ENCODE measurements at places on chromosomes 12 and 14.

GRCh38 chr12:20475542-20475941, 107.2 kb downstream of the PDE3A start:
- DNase-seq, result no peak

- DNase-seq, result no peak
Measured at GRCh38 chr14:98227000-98227726, 1044.8 kb downstream of the BCL11B start.

DNA sequence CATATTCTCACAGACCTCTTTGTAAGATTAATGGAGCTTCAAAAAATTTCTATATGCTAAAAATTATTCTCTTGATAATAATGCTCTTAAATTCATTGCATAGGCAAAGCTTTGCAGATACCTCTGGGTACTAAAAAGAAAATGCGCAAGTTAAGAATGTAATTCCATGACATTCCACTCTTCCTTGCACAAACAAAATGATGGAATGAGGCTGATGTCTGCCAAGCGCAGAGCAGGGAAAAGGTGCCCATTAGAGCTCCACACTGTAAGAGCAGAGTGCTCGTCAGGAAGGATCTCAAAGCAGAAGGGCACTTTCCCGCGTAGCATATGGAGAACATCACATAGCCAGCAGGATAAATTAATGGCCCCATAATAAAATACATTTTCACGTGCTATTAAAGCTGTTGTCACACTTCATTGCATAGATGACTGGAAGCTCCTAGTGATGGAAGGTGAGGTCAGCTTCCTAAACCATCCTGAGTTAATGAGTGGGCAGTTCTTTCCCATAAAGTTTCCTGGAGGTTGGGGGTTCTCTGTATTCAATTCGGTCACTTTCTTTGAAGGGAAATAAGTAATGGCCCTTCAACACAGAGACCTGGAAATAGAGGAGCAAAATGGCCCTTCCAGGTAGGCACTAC, 1058.9 kb downstream of the GALC start:
- DNase-seq, result no peak

DNA sequence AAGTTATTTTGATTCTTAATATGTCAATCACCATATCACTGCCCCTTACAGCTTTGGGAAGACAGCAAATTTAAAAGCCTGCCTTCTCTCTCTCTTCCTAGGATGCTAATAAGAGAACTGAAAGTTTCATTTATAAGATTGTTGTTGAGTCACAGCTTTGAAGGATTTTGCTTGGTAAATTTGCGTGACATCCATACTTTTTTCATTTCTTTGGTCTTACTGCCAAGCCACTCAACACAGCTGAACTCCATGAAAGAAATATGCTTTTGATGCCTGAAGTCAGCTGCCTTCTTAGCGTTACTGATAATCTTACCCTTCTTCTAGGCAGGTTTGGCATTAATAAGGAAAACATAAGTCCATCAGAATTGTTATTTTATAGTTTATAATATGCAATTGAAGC, 155.0 kb downstream of the CRADD start:
- no peak for DNase-seq

DNA sequence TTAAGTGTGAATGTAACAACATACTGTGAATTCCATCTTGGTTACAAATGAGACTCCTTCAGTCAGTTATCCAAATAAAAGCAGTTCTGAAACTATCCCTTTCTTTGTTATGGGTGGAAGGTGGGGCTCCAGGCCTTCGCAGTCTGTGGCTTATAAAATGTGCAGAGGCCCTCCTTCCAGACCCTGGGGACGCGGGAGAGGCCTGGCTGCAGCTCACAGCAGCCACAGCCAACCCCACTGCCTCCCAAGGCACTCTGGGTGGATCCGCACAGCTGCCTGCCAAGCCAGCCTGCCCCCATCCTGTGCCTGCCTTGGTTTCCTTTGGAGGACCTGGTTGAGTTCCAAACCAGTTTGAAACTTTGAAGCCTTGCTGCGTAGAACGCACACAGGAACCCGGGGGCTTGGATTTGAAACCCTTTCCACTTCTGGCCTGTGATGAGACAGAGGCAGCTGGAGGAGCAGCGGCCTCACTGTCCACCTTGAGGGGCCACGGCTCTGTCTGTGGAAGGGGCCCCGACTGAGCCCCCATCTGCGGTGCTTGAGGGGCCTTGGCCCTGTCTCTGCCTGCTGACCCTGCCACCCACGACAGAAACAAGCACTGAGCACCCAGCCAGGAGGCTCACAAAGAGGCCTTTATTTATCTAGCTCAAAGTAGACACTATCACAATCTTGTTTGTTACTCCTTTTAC, 30.4 kb downstream of the CCNK start:
- no peak for DNase-seq

GRCh38 chr12:122983789-122984515, 3.5 kb downstream of the ARL6IP4 start:
- no peak for DNase-seq

DNA sequence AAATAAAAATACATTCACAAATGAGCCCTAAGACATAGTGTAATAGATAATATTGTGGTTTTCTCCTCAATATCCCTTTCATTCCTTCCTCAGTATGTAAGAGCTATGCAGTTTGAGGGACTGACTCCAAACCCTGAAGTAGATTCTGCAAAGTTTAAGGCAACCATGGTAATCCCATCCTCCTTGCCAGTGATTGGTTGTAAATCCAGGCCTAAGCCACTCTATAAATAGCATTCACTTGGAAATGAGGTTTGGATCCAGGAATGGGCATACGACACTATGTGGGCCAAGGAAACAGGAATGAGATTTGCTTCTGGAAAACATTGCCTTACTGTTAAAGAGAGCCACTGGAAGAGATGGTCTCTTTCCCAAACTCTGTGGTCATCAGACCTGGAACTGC, 468.7 kb upstream of the SOX5 start:
- no peak for DNase-seq

DNA sequence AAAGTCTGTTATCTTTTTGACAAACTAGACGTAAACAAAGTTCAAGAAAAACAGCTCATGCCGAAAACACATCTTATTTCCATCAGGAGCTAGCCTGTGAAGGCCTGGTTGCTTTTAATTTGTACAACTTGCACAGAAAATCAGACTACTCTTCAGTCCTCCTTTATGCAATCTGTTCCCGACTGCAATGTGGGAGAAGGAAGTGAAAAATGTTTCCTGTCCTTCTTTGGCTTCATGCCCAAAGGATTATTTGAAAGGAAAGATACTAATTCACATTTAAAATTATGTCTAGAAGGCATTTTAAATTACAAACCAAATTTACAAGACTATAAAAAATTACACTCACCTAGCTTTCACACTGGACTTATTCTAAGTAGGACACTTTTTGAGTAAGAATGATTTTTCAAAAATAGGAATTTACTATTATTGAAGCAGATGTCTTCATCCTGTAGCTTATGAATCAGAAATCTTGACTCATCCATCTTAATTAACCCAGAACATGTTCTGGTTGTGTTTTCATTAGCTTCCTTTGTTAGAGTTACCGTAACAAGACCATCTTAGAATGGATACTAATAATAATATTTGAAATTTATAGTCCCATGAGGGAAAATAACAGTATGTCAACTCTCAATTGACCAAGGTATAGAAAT, 272.6 kb downstream of the PRKD1 start:
- no peak for DNase-seq

- no peak for DNase-seq
Measured at GRCh38 chr12:75170640-75171185, 38.9 kb downstream of the KCNC2 start.

DNA sequence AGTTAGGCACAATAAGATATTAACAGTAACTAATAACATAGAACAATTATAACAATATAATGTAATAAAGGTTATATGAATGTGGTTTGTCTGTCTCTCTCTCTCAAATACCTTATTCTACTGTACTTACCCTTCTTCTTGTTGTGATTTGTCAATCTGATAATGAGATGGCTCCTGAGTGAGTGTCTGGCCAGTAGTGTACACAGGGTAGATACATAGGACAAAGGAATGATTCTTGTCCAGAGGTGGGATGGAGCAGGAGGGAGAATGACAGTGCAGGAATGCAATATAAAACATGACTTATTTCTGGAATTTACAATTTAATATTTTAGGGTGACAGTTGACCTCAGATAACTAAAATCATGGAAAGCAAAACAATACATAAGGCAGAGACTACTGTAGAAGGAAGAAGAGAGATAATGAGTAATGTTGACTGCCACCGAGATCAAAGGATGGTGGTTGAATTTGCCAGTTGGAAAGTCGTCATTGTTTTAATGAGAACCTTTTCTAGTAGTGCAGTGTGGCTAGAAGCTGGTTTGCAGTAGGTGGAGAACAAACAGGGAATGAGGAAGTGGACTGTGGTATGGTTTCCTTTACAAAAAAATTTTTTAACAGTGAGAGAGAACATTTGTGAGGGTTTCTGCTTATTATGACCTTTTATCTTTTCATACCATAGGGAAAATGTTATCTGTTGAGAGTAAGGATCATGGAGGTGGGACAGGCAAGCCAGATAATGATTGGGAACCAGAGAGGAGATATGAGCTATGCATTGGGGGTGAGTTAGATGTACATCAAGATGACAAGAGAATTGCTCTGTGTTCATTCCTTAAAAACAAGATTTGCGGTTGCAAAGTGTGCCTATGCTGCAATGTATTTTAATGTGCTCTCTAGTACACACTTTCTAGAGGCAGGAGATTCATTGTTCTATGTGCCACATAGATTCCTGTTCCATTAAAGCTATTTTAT, 458.3 kb downstream of the BTG1 start:
- DNase-seq, result no peak

DNA sequence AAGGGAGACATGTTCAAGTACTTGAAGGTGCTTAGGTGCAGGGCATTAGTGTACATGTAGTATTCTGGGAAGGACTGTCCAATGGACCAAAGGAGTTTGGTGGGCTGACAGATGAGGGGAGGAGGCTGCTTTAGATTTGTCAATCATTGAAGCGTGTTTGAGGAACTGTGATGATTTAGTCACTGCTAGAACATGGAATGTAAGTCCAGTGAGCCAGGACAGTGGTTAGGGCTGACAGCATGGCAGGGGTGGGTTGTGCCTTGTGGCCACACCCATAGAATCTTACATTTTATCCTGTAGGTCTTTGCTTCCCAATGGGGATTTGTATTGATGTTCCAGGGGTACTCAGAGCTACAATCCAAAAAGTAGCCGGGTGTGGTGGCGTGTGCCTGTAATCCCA, 24.6 kb downstream of the DIP2B start:
- no peak for DNase-seq

DNA sequence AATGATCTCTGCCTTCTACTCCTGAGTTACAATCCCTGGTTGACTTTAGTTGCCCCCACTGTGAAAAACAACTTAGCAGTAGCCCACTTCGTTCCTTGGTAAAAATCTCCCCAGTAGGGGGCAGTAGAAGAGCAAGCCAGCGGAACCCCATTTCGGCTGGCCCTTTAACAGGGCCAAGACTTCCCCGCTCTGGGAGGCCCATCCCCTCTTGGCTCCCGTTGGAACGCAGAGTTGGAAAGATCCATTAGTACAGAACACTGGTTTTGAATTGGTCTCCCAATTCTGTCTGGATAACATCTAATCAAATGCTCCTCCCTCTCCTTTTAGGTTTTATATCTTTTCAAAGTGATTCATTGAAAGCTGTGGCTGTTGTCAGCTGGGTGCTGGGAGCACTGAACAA, 1133.3 kb downstream of the BCL11B start:
- DNase-seq, result peak; percentile 68

GRCh38 chr12:12521044-12521485, 41.6 kb downstream of the DUSP16 start:
- no peak for DNase-seq

DNA sequence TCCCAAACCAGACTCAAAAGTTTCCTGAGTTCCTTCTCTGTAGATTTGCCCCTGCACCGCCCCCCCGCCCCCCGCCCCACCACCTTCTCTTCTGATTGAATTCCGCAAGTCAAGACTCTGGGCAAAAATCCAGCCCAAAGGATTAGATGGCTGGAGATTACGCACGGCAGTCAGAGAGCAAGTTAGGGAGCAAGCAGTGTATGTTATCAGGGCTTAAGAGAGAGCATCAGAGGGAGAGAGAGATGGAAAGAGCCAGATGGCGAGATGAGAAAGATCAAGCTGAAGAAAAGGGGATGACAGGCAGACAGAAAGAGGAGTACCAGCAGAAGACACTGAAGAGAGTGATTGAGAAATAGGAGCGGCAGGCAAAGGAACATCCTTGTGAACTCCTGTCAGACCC, 13.9 kb upstream of the ANKRD33 start:
- no peak for DNase-seq

DNA sequence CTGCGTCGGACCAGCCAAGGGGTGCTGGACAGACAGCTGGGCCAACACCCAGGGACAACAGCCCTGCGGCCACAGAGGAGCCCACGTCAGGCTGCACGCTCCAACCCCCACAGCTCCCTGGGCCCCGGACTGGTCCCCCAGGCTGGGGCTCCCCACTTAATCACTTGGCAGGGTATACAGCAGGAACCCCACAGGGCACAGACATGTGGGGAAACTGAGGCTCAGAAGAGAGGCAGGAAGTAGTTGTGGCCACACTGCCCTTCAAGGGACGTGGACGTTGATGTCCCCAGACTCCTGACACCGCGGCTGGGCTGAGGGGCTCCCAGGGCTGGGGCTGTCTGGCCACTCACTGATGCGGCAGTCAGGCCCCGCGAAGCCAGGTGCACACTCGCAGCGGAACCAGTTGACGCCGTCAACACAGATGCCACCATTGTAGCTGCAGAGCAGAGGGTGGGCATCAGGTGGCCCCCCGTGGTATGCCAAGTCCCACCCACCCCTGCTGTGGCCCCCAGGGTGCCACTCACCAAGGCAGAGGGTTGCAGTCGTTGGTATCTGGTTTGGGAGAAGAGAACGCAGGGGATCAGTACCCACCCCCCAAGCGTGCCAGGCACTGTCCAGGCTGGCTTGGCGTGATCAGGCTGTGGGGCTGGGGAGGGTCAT, 21.5 kb downstream of the JAG2 start:
- no peak for DNase-seq

GRCh38 chr12:127619869-127620734, 646.9 kb upstream of the TMEM132C start:
- no peak for DNase-seq

DNA sequence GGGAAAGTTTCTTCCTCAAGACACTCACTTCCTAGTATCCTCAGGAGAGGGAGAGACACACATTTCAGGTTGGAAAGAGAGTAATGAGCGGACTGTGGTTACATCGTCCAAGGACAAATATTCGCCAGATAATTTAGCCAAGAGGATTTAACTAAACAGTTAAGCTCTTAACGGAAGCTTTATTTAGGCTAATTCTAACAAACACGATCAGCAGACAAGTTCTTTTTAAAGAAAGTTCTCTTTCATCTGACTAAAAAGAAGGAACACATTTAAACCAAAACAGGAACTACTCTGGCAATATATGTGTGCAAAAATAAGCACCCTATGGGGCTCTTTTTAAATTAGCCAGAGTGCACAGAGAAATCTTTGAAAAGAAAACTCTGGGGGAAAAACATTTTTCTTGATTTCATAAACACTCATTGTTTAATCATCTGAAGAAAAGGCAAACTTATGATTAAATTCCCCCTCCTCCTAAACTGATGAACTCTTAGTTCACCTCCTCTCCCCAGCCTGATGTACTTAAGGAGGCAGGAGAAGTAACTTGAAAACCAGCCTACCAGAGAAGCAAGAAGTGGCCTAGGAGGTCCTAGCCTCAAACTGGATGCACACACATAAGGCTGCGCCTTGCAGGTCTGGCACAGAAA, 13.3 kb upstream of the BTG1 start:
- no peak for DNase-seq
